ENCODE measurements at places on chromosomes 11 and 22.

GRCh38 chr11:68300076-68300830 is 12.1 kb upstream of the LRP5 start:
- no peak for DNase-seq

DNA sequence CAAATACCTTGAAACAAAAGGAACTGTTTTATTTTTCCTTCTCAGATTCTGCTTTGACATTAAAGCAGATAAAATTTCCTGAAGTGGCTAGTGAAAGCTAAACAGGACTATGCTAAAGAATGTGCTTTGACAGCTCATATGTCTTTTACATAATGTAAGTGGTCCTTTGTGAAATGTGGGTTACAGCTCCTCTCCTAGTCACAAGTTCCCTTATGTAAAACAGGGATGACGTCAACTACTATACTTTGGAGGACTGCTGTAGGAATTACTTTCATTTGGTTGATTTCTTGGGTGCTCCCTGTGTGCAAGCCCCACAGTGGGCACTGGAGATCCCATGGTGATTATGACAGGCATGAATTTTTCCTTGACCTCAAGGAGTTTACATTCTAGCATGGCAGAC is 216.6 kb upstream of the NARS2 start:
- no peak for DNase-seq

DNA sequence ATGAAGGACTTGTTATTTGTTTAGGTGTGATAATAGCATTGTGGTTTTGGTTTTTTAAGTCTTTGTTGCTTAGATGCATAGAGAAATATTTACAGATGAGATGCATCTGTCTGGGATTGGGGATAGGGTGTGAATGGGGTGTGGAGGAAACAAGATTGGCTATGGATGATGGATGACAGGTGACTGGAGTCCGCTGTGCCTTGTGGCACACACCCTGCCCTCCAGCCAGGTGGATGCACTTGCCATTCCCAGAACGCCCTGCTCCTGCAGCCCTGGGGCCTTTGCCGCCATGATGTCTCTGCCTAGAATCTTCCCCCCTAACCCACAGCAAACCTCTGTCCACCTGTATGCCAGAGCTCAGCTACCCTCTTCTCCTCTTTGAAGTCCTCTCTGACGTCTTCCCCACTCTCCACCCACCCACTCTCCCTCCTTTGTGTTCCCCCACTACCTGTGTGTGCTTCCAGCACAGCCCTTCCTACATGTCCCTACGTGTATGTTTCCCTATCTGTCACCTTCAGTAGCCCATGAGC is 54.7 kb downstream of the WNT11 start:
- DNase-seq: peak; percentile 32

DNA sequence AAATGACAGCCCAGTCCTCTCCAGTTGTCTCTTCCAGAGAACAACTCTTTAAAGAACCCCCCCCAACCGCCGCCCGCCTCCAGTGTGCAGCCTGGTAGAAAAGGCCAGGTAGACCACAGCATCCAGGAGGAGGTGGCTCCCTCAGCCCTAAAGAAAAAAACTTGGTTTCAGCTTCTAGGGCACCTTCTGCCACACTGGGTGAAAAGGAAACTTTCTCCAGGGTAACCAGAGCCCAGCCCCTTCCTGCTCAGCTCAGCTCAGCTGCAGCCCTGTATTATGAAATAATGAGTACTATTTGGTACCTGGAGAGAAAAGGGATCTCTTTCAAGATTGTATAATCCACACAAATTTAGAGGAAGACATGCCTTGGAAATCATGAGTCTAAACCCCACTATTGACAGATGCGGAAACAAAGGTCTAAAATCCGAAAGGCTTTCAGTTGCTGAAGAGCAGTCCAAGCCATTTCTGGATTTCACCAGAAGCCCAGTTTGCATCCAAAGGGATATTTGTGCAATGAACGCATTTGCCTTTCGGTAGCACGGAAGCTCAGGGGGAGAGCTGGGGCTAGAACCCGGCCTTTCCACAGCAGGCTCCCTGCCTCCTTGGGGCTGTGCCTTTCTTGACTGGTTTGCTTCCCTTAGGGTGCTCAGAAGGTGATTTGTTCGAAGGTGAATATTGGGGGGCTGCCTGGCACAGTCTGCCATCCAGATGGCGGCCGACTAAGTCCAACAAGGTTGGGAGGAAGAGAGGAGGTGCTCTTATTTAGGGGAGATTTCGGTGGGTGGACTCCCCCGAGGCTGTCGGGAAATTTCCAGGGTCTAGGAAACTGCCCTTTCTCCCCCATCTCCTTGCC is 3.3 kb downstream of the FXYD6 start:
- DNase-seq: no peak

DNA sequence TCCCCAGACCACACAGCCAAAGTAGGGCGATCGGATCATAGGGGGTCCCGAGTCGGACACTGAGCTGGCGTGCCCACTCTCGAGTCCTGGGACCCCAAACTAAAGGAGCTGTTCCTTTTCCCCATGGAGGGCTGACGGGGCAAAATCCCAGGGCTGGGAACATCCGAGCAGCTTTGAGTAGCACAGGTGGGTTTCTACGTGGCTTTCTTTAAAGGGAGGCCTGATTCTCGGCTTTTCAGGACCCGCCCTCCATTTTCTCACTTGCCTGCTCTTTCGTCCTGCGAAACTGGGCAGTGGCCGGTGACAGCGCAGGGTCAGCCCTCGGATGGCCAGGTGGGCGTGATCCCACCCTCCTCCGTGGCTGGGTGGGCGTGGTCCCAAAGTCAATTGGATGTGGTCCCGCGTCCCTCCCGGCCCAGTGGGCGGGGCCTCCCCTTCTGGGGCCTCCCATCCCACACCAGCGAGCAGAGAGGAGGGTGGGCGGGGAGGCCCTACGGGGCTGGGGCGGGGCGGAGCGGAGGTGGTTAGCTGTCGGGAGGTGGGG is 17.5 kb upstream of the TXNRD2 start:
- no peak for DNase-seq

- no peak for DNase-seq
Measured at GRCh38 chr11:86478348-86478747, 103.7 kb downstream of the CCDC81 start.
